ENCODE measurements at places on chromosomes 2 and 18.

- no peak for DNase-seq
Measured at GRCh38 chr18:28041366-28041765, 135.6 kb downstream of the CDH2 start.

DNA sequence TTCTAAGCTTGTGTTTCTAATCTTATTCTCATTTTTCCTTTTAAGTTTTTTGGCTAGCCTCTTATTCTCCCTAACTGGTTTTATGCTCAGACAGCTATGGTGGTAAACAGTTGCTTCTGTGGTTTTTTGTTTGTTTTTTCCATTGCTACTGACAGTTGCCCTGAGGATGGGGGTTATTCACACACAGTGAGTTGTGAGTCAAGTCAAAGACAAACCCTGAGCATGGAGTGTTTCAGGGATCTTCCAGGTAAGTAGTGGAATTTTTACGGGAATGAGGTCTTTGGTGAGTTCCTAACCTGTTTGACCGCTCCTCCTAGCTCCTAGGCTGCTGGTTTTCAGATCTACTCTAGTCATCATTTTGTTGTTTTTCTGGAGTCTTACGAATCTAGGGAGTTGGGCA, 162.8 kb downstream of the ZNF407 start:
- DNase-seq: no peak

DNA sequence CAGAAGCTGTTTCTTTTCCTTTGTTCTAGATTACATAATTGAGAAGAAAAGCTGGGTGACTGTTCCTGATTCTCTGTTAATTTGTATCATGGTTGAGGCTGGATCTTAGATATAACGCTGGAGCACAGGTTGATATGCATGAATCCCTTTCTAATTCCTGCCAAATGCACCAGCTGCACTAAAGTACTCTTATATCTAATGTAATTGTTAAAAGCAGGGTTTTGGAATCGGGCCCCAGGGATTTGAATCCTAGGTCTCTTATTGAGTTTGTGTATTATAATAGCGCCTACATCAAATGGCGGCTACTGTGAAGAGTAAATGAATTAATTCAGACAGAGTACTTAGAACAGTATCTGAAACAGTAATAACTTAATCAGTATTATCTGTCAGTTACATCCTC, 80.4 kb downstream of the MC4R start:
- no peak for DNase-seq

GRCh38 chr2:167733747-167734146, 513.6 kb downstream of the STK39 start:
- DNase-seq: no peak

GRCh38 chr2:142052220-142052863, 78.5 kb downstream of the LRP1B start:
- no peak for DNase-seq

DNA sequence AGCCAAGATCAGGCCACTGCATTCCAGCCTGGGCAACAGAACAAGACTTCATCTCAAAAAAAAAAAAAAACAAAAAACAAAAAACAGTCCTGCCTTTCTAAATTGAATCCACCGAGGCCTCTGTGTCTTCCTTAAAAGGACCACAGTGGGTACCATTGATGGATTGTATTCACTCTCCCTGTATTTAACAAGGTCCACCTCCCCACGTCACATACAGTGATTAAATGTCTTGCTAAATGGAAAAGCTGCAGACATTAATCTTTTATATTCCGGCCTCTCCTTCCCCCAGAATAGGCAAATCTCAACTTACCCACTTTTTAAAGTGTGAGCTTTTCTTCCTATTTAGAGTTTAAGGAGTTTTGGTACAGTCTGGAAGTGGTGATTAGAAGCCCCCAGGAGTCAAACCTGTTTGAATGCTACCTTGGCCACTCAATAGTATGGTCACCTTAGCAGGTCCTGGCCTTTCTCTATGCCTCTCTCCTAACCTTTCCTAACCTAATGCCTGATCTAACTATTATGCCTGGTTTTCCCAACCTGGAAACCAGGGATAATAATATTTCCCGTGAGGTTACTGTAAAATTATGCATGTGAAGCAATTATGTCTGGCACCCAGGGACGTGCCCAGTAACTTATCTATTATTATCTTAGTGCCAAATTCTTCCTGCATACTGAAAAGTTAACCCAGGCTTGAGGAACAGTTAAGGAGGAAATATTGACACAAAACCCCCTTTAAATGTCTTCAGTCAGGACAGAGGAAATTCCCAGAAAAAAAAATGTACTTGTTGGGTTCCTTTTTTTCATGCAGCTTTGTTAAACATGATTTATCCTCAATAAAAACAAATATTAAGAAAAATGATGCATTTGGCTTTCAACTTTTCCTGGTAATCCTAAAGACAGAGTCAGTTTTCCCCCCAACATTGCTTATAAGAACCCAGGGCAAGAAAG, 3.1 kb downstream of the NFE2L2 start:
- no peak for DNase-seq

DNA sequence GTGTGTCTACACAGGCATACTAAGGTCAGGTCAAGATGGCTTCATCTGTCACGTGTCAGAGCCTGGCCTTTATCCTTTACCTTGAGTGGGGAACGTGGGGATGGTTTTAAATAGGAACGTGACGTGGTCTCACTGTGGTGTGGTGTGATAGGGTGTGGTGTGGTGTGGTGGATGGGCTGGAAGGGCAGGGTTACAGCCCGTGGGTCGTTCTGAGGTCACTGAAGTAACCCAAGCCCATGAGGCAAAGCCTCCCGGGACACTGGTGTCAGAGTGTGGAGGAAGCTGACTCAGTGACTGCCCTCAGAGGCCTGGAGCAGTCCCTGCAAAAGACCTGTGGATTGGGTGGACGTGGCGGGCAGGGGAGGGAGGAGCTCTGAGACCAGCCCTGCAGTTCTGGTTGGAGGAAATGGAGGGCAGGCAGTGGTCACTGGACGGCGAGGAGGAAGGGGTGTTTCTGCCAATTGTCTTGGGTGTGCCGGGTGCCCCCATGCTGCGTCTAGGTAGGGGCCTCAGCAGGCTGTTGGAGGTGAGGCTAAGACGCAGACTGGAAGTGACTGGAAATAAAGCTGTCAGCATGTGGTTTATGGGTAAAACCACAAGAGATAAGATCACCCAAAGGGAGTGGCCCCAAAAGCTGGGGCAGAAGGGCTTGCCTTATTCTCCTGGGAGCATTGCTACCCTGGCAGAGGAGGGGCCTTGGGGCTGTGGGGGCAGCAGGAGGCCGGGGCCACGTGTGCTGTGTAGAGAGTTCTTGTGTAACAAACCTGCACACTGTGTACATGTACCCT, 84.8 kb downstream of the SH3RF3 start:
- peak; percentile 41 for DNase-seq

DNA sequence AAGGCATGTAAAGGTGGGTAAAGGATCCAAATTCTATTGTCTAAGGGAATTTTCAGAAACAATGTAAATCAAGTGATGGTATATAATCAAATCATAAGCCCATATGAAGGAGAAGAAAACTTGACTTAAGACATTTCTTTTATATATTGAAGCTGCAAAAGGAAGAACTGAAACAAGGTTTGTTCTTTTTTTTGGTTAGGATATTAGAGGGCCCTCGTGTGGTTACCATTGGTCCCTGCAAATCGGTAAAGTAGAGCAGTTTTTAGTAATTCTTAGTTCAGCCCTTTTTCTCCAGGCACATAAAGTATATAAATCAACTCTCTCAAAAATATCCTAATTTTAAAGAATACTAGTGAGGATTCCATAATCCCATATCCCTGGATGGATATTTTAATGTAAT, 105.6 kb upstream of the STK17B start:
- no peak for DNase-seq

- DNase-seq: no peak
Measured at GRCh38 chr2:31832363-31832762, 178.4 kb downstream of the MEMO1 start.

DNA sequence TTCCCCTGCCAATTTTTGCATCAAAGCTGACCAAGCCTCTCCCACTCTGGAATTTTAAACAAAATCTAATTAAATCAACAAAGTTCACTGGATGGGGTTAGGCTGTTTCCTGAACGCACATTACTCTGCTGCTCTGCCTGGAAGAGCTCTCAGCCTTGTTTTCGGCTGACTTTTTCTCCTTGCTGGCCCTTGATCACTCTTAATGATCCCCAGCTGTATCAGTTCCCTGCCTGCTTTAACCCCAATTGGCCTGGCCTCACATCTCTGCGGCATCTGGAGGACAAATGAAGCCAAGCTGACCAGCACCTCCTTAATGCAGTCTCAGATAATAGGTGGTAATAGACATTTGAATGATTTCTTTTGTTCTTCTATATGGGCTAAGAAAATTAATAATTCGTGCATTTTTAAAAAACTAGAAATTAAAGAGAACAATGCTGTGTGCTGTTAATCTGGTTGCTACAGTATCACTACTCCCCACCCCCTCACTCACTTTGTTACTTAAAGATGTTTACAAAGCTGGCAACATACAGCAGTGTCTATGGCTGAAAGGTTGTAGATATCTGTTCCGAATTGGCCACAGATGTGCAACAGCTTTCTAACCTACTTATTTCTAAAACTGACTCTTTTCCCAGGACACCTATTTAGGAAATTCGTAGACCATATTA, 415.2 kb upstream of the KCNH7 start:
- DNase-seq: no peak

GRCh38 chr2:35973737-35974132, 381.8 kb upstream of the CRIM1 start:
- no peak for DNase-seq

- no peak for DNase-seq
Measured at GRCh38 chr18:11649839-11650238, 39.2 kb upstream of the GNAL start.

DNA sequence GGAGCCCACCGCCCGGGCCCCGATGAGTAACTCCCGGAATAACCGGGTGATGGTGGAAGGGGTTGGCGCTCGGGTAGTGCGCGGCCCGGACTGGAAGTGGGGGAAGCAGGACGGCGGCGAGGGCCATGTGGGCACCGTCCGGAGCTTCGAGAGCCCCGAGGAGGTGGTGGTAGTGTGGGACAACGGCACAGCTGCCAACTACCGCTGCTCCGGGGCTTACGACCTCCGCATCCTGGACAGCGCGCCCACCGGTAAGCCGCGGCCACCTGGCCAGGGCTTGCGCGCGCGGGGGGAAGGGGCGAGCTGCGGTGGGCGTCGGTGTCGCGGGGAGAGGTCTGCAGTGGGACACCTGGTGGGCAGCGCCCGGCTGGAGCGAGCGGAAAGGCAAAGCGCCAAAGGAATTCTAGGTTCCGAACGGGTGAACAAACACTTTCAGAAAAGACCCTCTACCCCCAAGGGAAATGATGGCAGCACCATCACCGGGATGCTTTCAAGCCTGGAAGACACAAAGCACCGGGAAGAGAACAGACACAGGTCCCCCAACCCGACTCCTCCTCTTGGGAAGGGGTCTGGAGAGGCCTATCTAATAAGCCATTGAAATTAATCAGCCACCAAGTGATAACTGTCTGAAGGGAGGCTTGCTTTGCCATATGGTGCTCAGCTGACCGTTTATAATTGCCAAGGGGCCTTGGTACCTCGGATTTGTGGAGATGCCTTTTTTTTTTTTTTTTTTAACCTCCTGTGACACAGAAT, 1.1 kb downstream of the MIB1 start:
- no peak for DNase-seq

DNA sequence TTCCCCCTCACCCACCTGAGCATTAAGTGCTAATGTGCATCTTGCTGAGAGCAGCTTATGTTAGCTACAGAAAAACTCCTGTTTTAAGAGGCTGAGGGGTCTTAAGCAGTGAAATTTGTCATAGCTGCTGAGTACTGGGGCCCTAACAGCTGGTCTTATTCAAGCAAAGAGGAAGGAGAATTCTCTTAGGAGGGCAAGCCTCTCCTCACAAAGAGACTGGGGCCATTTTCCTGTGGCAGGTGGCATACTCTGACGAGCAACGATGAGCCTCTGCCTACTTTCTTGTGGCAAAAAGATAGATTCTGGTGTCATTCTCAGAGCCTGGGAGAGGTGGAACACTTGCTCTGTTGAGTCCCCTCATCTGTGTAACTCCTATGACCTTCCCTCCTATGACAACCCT, 53.2 kb downstream of the SPRED2 start:
- DNase-seq: no peak

- no peak for DNase-seq
Measured at GRCh38 chr2:206790311-206790935, 25.0 kb downstream of the FASTKD2 start.

- no peak for DNase-seq
Measured at GRCh38 chr2:241821460-241822263, 12.7 kb downstream of the NEU4 start.

DNA sequence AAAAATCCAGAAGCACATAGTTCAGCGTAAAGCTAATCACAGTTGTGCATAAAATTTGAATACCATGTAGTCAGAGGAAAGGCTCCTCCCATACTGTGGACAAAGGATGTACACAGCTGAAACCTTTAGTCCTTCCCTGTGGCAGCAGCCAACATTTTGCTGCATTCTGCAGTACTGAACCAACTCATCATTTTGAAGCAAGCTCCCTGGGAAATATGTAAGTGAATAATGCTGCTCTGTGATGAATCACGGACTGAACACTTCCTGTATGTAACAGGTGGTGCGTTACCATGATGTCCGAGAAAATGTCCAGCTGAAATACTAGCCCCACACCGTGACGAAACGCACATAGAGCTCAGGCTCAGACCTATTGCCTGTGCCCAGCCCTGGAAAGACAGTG, 421.1 kb upstream of the RAB12 start:
- no peak for DNase-seq

- DNase-seq: no peak
Measured at GRCh38 chr2:239564587-239564986, 163.8 kb upstream of the HDAC4 start.

GRCh38 chr2:121650315-121650930, 1.2 kb upstream of the CLASP1 start:
- peak; percentile 0 for DNase-seq

GRCh38 chr18:78595924-78596573, 383.6 kb upstream of the SALL3 start:
- no peak for DNase-seq

GRCh38 chr18:42977982-42978637, 137.4 kb downstream of the RIT2 start:
- no peak for DNase-seq

DNA sequence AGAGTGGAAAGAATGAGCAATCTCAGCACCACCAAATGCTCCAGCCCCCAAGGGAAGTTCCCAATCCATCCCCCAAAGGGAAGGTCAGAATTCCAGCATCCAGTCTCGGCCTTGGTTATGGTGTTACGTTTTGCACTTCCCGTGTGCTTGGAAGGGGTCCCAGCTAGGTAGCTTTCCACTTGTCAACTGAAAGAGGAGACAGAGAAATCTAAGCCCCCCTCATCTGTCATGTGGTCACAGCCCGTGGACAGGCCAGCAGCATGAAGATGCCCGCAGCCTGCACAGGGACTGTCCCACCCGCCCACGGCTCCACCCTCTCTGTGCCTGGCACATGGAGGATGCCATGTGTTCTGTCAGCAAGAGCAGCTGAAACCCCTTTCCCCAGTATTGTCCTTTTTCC, 32.1 kb downstream of the RHOB start:
- DNase-seq: no peak

- DNase-seq: no peak
Measured at GRCh38 chr2:129483366-129483765, 496.1 kb upstream of the RAB6C start.

- no peak for DNase-seq
Measured at GRCh38 chr18:3180325-3180724, 39.4 kb downstream of the MYOM1 start.

- DNase-seq: no peak
Measured at GRCh38 chr2:215514516-215514915, 78.6 kb upstream of the FN1 start.

GRCh38 chr2:84338069-84338468, 121.0 kb downstream of the SUCLG1 start:
- DNase-seq: no peak

- DNase-seq: no peak
Measured at GRCh38 chr2:155908567-155908966, 424.0 kb downstream of the NR4A2 start.
